ENCODE measurements at places on chromosomes 3 and 15. TPM values are rescaled to one million over a fixed set of nuclear protein-coding genes. Genes with fewer than 3 reads are reported as not detected.

The HIGD2B gene
- total RNA-seq = not detected

The ISL2 gene
- not detected for total RNA-seq

- no peak for DNase-seq
Observed at GRCh38 chr15:69562116-69562515, 109.5 kb downstream of the RPLP1 start.

GRCh38 chr15:79032656-79033055, 57.9 kb downstream of the RASGRF1 start:
- peak; percentile 17 for DNase-seq

DNA sequence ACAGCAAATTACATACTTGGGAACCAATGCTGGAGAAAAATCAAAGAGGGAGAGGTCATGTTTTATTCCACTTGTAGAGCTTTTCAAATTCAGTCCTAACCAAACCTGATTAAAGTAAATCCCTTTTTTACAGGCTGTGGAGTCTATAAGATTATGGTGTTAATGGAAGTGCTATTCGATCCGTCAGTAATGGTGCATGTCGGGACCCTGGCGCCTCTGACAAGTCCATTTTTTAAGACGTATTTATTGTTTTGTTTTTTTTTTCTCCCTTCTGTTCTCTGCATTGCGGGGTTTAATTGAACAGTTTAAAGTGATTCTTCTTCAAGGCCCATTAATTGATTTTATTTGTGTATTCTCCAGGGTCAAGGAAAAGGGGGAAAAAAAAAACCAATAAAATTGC, 725.9 kb downstream of the TUSC7 start:
- DNase-seq = no peak
